Ecto neural progenitor cell (in vitro differentiated cells): ENCODE measurements at places on chromosomes 7 and 10.

GRCh38 chr7:51950813-51951212 is 634.2 kb upstream of the COBL start:
- DNase-seq: no peak

DNA sequence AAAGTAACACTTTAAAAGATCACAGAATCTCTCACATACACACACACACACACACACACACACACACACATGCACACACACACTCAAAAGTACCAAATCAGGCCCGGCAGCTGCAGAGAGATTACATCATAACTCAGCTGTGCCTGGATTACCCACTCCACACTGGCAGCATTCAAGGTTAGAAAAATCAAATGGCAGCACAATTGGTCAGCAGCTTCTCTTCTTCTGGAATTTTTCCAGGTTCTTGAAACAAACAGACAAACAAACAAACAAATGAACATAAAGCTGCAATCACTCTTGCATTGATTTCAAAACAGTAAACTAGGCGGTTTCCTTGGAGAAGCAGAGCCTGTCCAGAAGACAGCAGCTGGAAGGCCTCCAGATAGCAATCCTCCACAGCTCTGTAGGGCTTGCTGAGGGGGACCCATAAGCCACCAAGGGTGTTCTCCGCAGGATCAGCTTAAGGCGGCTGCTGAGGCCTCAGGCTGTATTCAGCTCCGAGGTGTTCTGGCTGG is 24.5 kb upstream of the FAM133B start:
- no peak for DNase-seq

GRCh38 chr7:123673752-123674398 is 18.2 kb downstream of the LMOD2 start:
- no peak for DNase-seq

DNA sequence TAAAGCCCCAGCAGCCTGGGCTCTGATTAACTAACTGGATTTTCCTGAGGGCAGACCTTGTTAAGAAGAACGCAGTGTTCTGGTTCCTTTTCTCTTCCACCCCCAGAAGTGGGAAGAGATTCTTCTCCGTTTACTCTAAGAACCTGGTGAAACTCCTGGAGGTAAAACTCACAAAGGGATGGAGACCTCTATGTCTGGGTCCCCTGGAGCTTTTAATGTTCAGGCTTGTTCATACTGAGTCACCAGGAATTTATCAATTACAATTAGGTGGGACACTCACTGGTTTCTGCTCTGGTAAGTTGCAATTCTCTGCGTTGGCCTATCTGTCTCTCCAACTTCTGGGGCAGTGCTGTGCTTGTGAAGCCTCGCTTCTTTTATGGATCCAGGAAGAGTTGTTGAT is 73.3 kb upstream of the CACNB2 start:
- DNase-seq: no peak

- DNase-seq: no peak
Measured at GRCh38 chr10:14102056-14102455, 228.7 kb downstream of the FRMD4A start.

GRCh38 chr7:87369216-87369615 is 23.8 kb downstream of the CROT start:
- DNase-seq: no peak

DNA sequence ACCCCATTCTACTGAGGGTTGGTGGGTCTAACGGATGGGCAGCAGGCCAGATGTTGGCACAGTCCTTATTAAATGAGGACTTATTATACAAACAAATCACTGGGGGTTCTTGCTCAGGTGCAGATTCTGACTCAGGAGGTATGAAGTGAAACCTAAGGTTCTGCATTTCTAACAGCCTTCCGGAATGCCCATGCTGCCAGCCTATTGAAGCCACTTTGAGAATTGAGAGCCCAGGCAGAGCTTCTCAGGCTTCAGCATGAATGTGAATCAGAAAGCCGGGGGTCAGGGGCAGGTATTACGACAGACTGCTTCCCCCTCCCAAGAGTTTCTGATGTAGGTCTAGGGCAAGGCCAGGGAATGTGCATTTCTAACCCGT is 34.1 kb upstream of the NPFFR1 start:
- no peak for DNase-seq

- peak; percentile 33 for DNase-seq
Measured at GRCh38 chr10:44395396-44395795, 10.5 kb upstream of the CXCL12 start.

DNA sequence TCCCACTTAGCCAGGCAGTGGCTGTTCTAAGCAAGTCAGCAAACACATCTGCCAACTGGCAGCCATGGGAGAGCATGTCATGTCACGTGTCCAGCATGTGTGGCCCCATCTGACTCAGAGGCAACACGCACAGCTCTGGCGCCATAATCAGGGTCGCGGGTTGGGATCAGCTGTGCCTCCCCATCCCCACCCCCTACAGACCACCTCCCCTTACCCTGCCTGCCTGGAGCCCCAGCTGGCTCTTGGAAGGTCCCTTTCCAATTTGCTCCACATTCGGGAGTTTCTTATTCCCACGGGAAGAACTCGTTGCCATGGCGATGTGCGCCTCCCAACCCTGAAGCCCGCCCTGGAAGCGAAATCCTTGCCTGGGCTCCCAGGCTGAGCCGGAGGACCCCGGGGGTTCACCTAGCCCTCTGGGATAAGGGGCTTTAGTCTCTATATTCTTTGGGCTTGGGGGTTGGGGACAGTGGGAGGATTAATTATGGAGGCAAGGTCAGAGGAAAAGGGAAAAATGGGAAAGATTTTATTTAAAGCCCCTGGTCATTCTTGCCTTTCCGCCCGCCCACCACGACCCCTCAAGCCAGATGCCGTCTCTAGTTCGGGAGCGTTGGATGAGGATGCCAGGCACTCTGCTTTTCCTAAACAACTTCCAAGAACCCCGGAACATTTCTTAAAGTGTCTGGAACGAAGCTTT is 283.7 kb downstream of the ZEB1 start:
- DNase-seq: peak; percentile 78

DNA sequence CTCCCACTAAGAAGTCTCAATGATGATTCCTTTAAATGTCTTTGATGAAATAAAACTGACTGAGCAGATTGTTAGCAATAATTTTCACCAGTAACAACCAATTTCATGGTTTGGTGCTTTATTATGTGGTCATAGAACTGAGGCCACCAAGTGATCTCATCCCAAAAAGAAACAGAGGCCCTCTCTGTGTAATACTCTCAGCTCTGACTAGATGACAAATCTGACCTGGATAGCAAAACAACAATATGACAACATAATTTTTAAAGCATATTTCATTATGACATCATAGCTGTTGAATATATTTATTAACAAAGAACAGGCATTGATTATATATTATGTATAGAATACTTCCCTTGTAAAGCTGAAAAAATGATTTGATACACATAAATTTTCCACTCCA is 5.9 kb downstream of the SEMA3E start:
- DNase-seq: no peak

DNA sequence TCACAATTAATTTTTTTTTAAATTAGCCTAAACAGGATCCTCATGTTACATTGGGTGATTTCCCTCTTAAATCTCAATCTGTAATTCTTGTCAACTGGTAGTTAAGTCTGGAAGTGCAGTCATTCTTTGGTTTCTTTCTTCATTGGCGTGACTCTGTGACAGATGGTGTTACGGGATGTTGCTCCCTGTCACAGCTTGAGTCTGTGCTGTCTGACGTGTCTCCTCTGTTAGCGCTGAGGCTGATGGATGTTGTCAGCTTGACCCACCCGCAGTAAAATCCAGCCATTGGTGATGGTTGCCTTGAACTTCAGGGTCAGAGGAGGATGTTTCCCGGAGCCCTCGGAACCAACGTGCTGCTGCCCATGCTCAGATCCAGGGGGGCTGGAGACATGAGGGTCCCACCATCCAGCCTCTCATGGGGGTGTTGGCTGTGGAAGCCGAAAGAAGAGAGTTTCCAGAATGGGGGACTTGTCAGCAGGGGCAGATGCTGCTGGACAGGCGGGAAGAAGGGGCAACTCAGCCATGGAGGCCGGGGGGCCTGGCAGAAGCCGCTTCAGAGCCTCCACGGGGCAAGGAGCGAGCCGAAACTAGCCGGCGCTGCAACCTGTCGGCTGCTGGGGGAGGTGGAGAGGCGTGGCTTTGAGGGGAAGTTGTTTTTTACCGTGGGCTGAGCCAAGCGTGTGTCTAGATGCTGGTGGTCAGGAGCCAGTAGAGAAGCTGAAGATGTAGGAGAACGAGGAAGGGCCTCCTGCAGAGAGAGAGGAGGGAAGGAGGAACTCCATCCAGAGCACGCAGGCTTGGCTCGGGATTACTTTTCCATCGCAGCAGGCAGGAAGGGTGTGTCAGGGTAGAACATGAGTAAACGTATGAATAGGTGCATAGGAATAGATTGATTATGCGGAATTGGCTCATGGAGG is 3.5 kb downstream of the SUN1 start:
- DNase-seq: no peak

DNA sequence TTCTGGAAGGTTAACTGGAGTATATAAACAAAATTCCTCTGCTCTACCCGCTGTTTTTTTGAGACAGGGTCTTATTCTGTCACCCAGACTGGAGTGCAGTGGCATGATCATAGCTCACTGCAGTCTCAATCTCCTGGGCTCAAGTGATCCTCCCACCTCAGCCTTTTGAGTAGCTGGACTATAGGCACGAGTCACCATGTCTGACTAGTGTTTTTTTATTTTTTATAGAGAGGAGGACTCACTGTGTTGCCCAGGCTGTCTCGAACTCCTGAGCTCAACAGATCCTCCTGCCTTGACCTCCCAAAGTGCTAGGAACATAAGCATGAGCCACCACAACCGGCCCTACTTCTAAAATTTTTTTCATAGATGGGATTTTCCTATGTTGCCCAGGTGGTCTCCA is 2.2 kb downstream of the RAB18 start:
- no peak for DNase-seq

GRCh38 chr7:133846203-133846945 is 280.8 kb upstream of the LRGUK start:
- DNase-seq: no peak

GRCh38 chr7:11343136-11343535 is 369.5 kb downstream of the PHF14 start:
- DNase-seq: no peak

GRCh38 chr7:96097835-96098234 is 224.1 kb downstream of the SLC25A13 start:
- DNase-seq: no peak

GRCh38 chr10:3186368-3186767 is 13.8 kb upstream of the PITRM1 start:
- no peak for DNase-seq

- no peak for DNase-seq
Measured at GRCh38 chr10:23692736-23693135, 253.9 kb downstream of the OTUD1 start.

GRCh38 chr7:94436018-94436604 is 41.4 kb downstream of the COL1A2 start:
- peak; percentile 64 for DNase-seq

- no peak for DNase-seq
Measured at GRCh38 chr7:105002-105401, 87.4 kb upstream of the FAM20C start.

GRCh38 chr10:15046626-15047025 is 2.9 kb downstream of the OLAH start:
- no peak for DNase-seq

- DNase-seq: peak; percentile 79
Measured at GRCh38 chr7:130490888-130491804, 739 bp upstream of the MEST start.

DNA sequence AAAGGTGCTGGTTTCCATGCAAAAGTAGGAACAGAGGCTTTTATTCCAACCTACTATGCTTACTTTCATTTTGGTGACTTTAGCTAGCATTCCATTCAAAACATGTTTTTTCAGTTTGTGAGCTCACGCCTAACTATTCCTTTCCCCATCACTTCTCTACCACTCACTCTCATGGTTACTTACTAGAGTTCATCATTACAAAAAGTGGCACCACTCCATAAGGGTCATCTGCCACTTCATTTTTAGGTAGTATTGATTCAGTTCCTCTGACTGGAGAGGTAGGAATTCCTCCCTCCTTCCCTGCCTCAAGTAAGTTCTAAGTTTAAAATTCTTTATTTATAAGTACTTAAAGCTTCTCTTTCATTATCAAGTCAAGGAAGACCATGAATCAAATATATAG is 543.1 kb downstream of the HTR7 start:
- DNase-seq: no peak

DNA sequence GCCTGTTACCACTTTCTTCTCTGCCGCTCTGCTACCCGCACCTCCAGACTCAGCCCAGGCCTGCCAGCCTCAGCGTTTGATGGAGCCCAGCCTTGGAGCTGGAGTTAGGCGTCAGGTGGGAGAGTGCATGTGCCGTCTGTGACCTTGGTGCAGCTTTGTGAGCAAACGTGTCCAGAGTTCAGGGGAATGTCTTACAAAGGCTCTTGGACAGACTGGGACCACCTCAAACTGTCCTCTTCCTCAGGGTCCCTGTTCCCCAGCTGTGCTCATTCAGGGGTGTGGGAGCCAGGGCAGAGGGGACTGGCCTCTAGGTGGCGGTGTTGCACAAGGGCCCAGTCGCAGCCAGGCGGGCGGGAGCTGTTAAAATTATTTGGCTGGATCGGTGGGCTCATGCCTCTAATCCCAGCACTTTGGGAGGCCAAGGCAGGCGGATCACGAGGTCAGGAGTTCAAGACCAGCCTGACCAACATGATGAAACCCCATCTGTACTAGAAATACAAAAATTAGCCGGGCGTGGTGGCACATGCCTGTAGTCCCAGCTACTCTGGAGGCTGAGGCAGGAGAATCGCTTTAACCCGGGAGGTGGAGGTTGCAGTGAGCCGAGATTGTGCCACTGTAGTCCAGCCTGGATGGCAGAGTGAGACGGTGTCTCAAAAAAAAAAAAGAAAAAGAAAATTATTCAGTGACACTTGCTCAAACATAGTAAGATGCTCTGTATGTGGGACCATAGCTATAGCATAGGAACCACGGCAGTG is 89.2 kb downstream of the ADCY1 start:
- DNase-seq: peak; percentile 64

DNA sequence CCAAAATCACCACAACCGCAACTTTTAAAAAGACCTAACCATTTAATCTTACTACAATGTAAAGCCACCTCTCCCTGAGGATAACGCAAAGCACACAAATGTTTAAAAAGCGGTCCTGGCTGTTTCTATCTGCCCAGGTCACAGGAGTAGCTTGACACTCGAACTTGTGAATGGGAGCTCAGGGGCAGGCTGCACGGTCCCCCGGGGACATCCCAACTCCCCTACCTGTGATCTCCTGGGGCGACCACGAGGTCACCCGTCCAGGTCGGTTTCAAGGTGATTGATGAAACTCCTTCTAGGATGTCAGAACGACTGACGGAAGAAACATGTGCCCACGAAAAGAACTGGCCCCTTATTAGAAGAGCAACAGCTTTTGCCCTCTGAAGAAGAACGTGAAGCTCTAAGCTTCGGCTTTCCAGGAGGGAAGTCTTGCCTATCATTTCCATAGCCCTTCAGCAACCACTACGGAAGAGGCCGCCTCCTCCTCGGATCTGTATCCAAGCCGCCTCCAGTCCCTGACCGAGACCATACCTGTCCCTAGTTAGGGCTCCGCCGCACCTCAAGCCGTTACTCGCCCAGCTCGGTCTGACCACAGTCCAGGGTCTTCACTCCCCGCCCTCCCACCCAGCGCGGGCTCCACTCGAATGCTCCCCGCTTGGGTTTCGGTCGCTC is 459 bp downstream of the CYCS start:
- peak; percentile 47 for DNase-seq

- no peak for DNase-seq
Measured at GRCh38 chr10:78267598-78267997, 233.9 kb downstream of the RPS24 start.

GRCh38 chr7:38310591-38311101 is 37.2 kb upstream of the TARP start:
- no peak for DNase-seq

- no peak for DNase-seq
Measured at GRCh38 chr7:102215711-102216110, 71.0 kb upstream of the SH2B2 start.
